ENCODE measurements at places on chromosomes 7 and 10.

- DNase-seq: no peak
These were observed 33.5 kb downstream of the KCNMA1 start for GRCh38 chr10:77604063-77604462.

GRCh38 chr7:125059861-125060456, 130.3 kb upstream of the POT1 start:
- no peak for DNase-seq

- no peak for DNase-seq
These were observed 9.1 kb downstream of the SSMEM1 start for GRCh38 chr7:130216750-130217149.

DNA sequence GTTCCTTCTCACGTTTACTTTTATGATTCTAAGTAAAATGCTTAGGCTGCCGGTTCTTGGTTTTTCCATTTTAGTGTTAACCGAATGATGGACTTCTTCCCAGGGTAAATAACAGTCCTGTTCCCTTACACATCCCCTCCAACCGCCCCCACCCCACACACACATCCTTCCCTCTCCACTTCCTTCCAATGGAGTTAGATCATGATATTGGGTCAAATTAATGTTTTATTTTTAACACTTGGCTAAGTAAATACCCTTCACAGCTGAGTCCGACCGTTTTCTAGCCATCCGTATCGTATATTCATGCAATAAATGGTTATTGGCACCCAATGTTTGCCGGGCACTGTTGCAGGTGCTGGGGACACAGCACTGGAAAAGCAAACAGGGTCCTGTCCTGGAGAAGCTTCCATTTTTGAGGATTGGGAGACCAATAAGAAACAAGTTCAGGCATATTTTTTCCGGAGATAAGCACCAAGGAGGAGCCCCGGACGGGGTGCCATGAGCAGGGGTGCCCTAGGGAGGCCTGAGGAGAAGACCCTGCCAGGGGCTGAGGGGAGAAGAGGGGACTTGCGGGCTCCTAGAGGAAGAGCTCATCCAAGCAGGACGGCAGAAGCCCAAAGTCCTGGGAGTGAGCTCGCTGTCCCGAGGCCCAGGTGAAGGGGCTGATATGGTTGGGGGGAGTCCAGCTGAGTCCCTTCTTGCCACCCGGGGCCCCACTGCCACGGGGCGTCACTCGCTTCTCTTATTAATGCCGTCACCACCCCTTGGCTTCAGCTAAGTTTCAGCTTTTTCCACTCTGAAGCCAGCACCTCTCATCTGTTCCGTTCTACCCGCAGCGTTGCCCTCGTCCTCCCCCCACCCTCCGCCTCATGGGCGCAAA, 126.0 kb upstream of the RET start:
- DNase-seq: no peak

- DNase-seq: no peak
These were observed at the start of gene PDE1C for GRCh38 chr7:32070406-32071360. PDE1C (minus strand) TSS chr7:32070407.

GRCh38 chr10:110994406-110995086, 75.1 kb downstream of the SHOC2 start:
- DNase-seq: no peak
